ENCODE measurements at places on chromosomes 16 and 17.

DNA sequence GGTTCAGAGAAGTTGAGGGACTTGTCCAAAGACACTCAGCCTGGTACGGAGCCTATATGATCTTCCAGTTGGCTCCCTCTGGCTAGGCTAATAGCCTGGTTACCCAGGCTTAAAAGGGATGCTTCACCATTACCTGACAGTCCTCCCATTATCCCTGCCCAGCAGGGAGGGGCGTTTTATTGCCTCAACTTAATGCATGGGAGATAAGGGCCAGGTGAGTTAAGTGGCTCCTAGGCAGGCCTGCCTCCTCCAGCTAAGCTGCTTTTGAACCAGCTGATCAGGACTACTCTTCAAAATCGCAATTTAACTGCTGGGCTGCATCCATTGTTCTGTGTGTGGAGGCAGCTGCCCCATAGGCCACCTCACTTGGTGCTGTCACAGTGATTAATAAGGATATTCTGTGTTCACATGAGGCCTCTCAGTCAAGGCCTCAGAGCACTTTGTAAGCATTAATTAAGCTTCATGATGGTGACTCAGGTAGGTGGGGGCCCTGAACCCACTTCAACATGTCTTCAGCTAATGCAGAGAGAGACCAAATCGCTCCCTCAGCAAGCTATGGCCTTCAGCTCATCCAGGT, 27.9 kb downstream of the SMPD3 start:
- peak; percentile 63 for DNase-seq

DNA sequence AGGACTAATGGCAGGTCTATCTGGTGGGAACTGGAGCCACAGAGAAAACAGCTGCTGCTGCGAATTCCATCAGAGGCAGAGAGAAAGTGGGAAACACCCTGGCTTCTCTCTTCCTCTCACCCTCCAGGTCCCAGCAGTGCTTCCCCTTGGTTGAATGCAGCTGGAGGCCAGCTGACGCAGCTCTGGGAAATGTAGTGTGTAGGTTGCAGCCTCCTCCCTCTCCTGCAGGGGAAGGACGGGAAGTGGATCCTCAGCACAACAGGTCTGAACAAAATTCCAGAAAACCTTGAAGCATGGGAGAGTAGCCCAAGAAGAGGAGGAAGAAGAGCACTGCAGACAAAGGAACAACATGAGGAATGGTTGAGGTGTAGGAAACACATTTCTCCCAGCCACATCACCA, 67.8 kb upstream of the MMP2 start:
- DNase-seq = no peak

- DNase-seq = no peak
Observed at GRCh38 chr17:15930426-15930825, 14.5 kb upstream of the ADORA2B start.

- no peak for DNase-seq
Observed at GRCh38 chr16:79476580-79476979, 124.0 kb downstream of the MAF start.

GRCh38 chr17:43327834-43328420, 70.9 kb upstream of the ARL4D start:
- DNase-seq = no peak

- no peak for DNase-seq
Observed at GRCh38 chr17:56141046-56141839, 12.0 kb upstream of the ANKFN1 start.

DNA sequence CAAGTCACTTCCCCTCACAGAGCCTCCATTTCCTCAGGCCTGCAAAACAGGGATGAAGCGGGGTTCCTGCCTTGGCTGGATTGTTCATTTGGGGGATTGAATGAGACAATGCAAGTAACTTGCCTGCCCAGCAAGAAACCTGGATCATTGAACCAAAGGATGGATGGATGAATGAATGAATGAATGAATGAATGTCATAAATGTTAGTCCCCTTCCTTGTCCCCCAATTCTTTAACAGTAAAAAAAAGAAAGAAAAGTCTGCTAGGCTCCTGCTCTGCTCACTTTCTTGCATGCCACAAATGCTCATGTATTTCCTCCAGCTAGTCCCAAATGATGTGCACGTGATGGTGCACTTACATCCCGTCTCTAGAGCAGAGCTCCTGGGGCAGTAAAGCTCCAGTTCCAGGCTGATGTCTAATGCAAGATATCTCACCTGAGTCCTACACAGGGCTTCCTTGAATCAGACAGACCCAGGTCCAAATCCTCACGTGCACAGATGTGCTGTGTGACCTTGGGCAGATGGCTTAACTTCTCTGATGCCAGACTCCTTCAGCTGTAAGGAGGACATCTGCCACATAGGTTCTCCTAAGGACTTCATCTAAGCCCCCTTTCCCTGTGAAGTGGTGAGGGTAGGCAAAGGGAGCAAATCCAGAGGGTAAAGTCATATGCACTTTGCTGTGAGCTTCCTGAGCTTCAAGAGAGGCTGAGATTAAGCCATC, 45.5 kb downstream of the C16orf82 start:
- DNase-seq = no peak

- no peak for DNase-seq
Observed at GRCh38 chr16:74024953-74025352, 271.7 kb upstream of the PSMD7 start.

DNA sequence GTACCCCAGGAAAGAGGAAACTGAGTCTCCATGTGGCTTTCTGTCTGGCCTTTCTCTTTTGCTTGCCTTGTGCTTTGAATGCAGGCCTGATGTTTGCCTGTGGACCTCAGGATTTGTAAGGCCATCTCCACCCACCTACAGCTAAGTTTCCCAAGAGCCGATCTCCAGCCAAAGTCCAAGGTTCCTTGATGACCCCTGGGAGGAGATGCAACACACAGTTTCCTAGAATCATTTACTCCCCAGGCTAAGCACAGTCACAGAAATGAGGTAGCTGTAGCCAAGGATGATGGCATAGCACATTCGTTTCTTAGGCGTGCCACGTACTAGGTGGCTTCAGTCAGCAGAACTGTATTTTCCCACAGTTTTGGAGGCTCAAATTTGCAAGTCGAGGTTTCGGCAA, 595.4 kb downstream of the MAF start:
- no peak for DNase-seq

- no peak for DNase-seq
Observed at GRCh38 chr16:48408688-48409087, 23.5 kb upstream of the SIAH1 start.

- DNase-seq = no peak
Observed at GRCh38 chr17:56803071-56803470, 30.6 kb downstream of the C17orf67 start.

DNA sequence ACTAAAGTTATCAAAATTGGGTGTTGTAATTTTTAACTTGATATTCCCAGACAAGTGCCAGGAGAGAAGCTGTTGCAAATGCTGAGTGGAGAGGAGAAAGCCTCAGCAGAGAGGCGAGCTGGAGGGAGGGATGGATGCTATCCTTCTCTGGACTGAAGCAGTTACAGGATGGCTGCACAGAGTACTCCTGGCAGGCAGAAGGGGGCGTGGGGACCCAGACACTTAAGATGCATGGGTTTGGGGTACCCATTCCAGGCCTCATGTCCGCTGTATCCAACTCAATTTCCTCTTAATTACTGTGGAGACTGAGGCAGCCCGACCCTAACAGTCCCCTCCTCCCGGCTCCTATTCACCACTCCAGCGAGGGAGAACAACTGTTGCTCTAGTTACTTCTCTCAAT, 25.4 kb upstream of the ALDH3A1 start:
- no peak for DNase-seq

GRCh38 chr17:6269478-6269877, 165.4 kb downstream of the AIPL1 start:
- no peak for DNase-seq

GRCh38 chr17:77327181-77327565, 186.4 kb downstream of the SEC14L1 start:
- DNase-seq = no peak

DNA sequence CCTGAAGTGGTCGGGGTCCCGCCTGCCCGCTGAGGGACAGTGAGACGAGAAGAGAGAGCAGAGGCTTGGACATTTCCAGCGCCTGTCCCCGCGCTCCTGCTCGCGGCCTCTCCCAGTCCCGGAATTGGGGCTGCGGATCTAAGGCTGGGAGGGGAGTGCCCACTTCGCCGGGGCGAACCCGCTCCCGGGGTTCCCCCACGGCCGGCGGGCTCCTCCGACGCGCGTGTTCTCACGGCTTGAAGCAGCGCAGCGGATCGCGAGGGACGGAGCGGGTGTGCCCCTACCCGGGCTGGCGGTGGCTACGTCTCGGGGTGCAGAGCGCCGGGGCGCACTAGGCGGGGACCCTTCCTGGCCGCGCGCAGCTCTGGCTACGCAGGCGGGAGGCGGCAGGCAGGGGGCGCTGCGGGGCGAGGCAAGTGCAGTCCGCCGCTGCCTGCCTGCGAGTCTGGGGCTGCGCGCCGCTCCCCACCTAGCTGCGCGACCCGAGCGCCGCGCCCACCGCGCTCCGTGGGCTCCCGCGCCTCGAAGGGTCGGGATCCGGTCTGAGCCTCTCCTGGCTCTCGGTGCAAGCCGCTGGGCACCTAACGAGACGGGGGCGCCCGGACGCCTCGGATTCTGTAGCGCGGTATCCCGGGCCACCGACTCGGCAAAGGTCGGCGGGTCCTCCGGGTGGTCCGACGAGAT, 1.2 kb downstream of the NGFR start:
- no peak for DNase-seq

DNA sequence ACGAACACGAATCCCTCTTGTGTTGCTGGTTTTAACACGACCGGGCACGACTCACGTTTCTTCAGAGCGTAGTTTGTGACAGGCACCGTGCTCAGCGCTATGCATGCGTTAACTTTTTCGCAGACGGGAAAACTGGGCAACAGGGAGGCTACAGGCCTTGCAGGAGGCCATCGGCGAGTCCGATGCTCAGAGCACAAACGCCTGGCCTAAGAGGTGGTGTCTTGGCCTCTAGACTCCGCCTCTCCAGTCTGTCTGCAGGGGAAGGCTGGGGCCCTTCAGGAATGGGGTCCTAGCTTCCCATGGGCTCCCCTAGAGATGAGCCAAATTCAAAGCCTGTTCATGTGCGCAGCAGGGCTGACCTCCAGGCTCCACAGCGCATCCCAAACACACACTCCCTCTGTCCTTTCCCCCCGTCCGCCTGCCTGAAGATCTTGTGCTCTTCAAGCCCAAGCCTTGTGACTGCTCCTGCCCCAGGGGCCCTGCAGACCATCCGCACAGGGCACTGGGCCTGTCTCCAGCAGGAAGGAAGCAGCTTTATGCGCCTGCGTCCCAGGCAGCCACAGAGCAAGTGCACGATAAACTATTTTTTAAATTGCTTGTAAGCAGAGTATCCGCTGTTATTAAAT, 3.1 kb downstream of the CLCN7 start:
- DNase-seq = no peak

GRCh38 chr17:67128700-67129099, 84.3 kb downstream of the CACNG1 start:
- DNase-seq = no peak

DNA sequence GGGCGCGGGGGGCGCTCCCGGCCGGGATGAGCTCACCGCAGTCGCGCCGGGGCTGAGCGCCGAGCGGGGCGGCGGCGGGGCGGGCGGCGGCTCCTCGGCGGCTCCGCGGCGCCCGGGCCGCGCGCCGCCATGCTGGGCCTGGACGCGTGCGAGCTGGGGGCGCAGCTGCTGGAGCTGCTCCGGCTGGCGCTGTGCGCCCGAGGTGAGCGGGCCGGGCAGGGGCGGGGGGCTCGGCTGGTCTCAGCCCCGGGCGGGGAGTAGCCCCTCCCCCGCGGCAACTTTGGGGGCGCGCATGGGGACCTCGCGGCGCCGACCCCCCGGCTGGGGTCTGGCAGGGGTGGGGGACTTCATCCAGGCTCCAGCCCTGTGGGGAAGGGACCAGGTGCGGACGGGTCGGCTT, at the start of gene ARHGDIG:
Gene ARHGDIG (plus strand): TSS at position 40 of the 400 bp plus-strand sequence. CDS start 90 bp downstream, at position 130.
- no peak for DNase-seq

All from NCI-H774 (cell line).